Omental fat pad (tissue), 4 donors: ENCODE measurements at places on chromosomes 4 and X. TPM values are rescaled to one million over a fixed set of nuclear protein-coding genes. Genes with fewer than 3 reads are reported as not detected.

- DNase-seq: no peak
Observed at GRCh38 chr4:182019148-182019652, 224.0 kb upstream of the TENM3 start.

The TKTL2 gene
- total RNA-seq: not detected

GRCh38 chr4:144574000-144574399, 72.0 kb upstream of the HHIP start:
- no peak for DNase-seq

DNA sequence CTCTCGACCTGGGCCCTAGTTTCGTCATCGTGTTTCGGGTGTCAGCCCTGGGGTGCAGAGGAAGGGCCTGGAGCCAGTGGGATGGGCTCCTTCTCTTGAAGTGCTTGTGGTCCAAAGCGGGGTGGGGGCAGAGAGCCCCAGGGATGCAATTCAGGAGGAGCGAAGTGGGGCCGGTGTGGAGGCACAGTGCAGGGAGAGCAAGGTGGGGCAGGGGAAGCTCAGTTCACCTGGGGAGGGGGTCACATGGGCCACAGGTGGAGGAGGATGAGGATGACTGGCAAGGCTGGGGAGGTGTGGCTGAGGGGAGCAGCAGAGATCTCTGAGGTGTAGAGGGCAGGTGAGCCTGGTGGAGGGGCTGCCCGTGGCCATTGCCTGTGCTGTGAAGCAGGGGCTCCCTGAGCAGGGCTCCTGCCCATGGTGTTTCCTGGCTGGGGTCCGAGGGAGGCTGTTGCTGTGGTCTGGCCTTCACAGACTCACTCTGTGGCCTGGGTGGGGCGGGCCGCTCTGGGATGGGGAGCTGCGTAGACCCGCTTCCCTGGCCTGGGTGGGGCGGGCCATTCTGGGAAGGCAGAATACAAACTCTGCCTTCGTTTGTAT, 6.9 kb downstream of the SORCS2 start:
- no peak for DNase-seq

The MAGEB2 gene
- total RNA-seq: not detected

GRCh38 chr4:152575533-152575932, 39.6 kb upstream of the FBXW7 start:
- no peak for DNase-seq
